ENCODE measurements at places on chromosomes 2 and 18.

DNA sequence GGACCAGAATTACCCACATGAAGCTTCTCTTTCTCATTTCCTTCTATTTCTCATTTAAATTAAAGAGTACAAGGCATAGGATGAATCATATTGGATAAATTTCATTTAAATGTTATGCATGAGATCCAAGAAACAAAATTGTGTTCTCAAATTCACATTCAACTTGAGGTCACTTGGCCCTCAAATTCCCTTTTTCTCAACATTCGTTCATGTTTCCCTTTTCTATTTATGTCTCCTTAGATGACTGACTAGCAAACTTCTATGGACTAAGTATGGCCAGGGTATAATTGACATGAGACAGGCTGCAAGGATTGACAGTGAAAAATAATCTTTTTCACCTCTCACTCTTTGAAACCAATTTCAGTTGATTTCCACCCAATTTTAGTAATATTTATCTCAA lies 4.0 kb upstream of the LDLRAD4 start:
- DNase-seq: no peak

DNA sequence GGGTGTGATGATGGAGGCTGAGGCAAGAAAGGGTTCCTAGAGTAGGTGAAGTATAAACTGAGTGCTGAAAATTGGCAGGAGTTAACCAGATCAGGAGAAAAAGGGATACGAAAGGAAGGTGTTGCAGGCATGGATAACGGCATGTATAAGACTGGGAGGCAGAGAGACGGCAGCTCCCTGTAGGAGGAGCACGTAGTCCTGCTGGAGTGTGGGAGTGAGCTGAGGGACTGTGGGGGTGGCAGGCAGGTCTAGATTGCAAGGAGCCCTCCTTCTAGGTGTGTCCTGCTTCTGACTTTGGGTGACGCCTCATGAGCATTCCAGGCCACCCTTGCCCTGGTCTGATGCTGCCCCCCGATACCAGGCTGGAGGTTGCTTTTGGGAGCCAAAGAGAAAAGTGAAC lies 36.4 kb upstream of the KCTD1 start:
- DNase-seq: no peak

- no peak for DNase-seq
Measured at GRCh38 chr2:206062724-206063123, 23.2 kb downstream of the INO80D start.

DNA sequence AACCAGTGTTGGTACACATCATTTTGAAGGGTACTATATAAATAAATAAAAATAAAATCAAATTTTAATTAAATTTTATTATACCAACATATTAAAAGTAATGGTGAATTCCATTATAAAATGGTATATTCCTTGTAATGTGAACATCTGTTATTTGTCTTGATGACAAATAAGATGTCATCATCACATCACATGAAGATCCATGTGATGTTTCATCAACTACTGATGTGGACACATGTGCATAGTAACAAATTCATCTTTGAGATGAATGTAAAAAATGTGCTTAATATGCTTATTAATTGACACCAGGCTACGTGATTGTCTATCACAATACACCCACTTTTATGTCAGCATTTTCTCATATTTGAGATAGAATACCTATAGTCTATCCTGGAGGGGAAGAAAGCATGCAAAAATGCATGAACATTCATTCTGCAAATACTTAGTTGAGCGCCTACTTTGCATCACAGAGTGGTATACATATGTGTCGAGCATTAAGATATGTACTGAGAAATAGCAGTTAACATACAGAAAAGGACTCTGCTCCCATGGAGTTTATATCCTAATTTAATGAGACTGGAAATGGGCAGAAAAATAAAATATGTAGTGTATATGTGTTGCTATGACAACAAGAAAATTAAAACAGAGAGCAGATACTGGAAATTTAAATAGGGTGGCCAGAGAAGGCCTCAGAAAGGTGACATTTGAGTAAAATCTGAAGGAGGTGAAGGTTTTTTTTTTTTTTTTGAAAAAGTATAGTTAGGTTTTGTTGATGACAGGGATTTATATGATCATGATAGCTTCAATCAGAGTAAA lies 281.1 kb downstream of the ARHGAP15 start:
- DNase-seq: no peak

- no peak for DNase-seq
Measured at GRCh38 chr2:84449711-84450110, 9.4 kb downstream of the SUCLG1 start.

All from NCI-H524 (cell line).